ENCODE measurements at places on chromosomes 12 and 14. TPM values are rescaled to one million over a fixed set of nuclear protein-coding genes. Genes with fewer than 3 reads are reported as not detected.

KRT72 gene
- not detected for total RNA-seq

RNASE4 gene
- 41.5 TPM for total RNA-seq

MDM1 gene
- 12.0 TPM for total RNA-seq

PDZRN4 gene
- total RNA-seq: 3.5 TPM

SLC10A1 gene
- not detected for total RNA-seq

KRR1 gene
- total RNA-seq: 33.2 TPM

ADIPOR2 gene
- total RNA-seq: 138 TPM

TAMALIN gene
- total RNA-seq: 15.2 TPM

MMP17 gene
- total RNA-seq: 1.9 TPM

DHRS1 gene
- total RNA-seq: 38.0 TPM

PTPRO gene
- 28.3 TPM for total RNA-seq

ABHD12B gene
- total RNA-seq: 20.7 TPM

NTS gene
- 0.32 TPM for total RNA-seq

ACSM4 gene
- not detected for total RNA-seq

INTS13 gene
- 15.8 TPM for total RNA-seq

SAMD4A gene
- total RNA-seq: 5.6 TPM

DHRS2 gene
- total RNA-seq: 0.56 TPM

KRT78 gene
- total RNA-seq: not detected

IL23A gene
- total RNA-seq: not detected

FOXM1 gene
- 18.4 TPM for total RNA-seq

KLHDC1 gene
- 0.94 TPM for total RNA-seq

FZD10 gene
- total RNA-seq: 0.27 TPM

ANKS1B gene
- total RNA-seq: 1.7 TPM

CCDC197 gene
- total RNA-seq: not detected

PRKAG1 gene
- total RNA-seq: 49.5 TPM

GPRC5A gene
- 234 TPM for total RNA-seq

PAX9 gene
- 0.25 TPM for total RNA-seq

LEMD3 gene
- total RNA-seq: 35.6 TPM

PRKD1 gene
- 1.0 TPM for total RNA-seq

VRTN gene
- total RNA-seq: 0.30 TPM

RIN3 gene
- 18.4 TPM for total RNA-seq

MYO1H gene
- not detected for total RNA-seq

OTX2 gene
- total RNA-seq: not detected

KCNC2 gene
- total RNA-seq: 0.16 TPM

BEST3 gene
- not detected for total RNA-seq

KERA gene
- total RNA-seq: not detected

TMEM19 gene
- total RNA-seq: 39.2 TPM

C1S gene
- 97.2 TPM for total RNA-seq

ACVRL1 gene
- 162 TPM for total RNA-seq

TCL1B gene
- total RNA-seq: not detected

SVOP gene
- total RNA-seq: 0.15 TPM

TAS2R7 gene
- not detected for total RNA-seq

MYBPC1 gene
- total RNA-seq: 4.2 TPM

IQSEC3 gene
- total RNA-seq: not detected

CLEC4A gene
- total RNA-seq: 1.8 TPM

MEG3 gene
- 11.0 TPM for total RNA-seq

INHBC gene
- total RNA-seq: not detected

TRPV4 gene
- 0.32 TPM for total RNA-seq

All from colonic mucosa (tissue), 4 donors.